ENCODE measurements at places on chromosomes 3 and 15.

DNA sequence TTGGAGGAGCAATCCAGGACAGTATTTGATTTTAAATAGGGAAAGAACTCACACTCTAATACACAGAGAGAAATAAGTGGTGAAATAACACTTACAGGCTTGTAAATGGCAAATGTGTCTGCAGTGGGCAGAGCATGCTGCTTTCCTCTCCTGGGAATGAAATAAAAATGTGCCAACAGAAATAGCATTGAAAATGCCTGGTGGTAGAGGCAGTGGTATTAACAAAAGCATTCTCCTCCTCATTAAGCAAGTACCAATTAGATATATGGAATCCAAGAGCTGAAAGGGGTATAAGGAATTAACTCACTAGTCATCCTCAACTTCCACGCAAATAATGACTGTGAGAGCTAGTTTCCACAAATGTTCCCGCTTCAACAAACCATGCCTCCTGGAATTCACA lies 364.1 kb upstream of the KCNMB2 start:
- no peak for DNase-seq

- DNase-seq, result no peak
These were observed 105.9 kb upstream of the HERC1 start for GRCh38 chr15:63939531-63940130.

- DNase-seq, result no peak
These were observed 751 bp upstream of the DCLK3 start for GRCh38 chr3:36765104-36765503.

- no peak for DNase-seq
These were observed 8.5 kb downstream of the VEPH1 start for GRCh38 chr3:157494581-157495281.

- no peak for DNase-seq
These were observed 110.0 kb upstream of the MELTF start for GRCh38 chr3:197139586-197139985.

GRCh38 chr3:82342521-82342920 lies 581.1 kb upstream of the GBE1 start:
- no peak for DNase-seq

DNA sequence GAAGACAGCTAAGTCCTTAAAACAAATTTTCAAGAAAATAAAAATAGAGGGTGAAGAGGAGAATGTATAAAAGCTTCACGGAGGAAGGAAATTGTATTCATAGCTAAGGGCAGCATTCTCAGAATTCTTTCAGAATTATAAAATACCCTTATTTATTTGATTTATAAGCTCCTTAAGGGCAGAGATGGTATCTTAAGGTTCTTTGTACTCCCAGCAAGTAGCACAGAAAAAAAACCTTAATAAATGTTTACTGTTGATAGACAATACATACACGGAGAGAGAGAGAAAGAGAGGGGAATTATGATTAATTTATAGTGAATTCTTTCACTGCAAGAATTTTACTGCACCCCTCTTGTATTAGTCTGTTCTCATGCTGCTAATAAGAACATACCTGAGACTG lies 375.6 kb upstream of the CCDC54 start:
- DNase-seq, result no peak

DNA sequence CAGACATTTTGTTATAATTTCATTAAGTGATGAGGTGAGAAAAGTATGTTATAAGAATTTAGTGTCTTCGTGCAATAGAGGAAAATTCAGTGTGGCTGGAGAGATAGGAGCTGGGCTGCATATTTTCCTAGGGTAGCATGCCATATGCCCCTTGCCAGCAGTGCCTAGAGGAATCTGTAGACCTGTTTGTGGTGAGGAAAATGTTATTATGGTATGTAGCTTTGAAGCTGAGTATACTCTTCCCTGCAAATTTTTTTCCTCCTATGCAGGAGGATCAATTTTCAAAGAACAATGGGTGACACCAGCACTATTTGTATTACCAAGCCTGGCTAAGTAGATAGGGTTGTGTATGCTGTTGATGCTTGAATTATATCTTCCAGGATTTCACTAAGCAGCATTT lies 200.6 kb downstream of the EDEM1 start:
- DNase-seq, result no peak

GRCh38 chr3:107981471-107982111 lies 109.2 kb downstream of the CD47 start:
- no peak for DNase-seq

DNA sequence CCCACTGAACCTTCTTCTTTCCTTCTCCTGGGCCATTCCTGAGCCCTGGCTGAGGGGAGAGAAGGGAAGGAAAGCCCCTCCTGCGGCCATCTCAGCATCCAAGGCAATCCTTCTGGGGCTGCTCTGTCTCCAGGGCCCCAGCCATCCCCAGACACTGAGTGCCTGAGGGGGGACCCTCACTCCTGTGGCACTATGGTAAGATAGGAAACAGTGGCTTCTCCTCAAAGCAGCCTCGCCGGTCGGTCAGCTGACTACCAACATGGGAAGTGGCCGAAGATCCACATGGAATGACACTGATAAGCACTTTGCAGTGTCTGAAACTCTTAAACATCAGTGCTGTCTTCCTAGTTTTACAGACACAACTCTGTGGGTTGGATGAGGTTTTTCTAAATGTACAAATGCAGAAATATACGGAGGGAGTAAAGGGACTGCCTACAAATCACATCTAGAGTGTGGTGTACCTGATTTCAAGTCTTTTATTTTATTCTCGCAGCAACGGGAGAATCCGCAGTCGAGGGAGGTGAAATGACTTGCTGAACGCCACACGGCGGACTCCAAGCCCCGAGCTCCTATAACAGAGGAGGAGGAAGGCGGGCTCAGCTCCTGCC lies 973 bp upstream of the ITPKA start:
- no peak for DNase-seq

- DNase-seq, result no peak
These were observed 3.7 kb upstream of the LSG1 start for GRCh38 chr3:194675680-194676079.

DNA sequence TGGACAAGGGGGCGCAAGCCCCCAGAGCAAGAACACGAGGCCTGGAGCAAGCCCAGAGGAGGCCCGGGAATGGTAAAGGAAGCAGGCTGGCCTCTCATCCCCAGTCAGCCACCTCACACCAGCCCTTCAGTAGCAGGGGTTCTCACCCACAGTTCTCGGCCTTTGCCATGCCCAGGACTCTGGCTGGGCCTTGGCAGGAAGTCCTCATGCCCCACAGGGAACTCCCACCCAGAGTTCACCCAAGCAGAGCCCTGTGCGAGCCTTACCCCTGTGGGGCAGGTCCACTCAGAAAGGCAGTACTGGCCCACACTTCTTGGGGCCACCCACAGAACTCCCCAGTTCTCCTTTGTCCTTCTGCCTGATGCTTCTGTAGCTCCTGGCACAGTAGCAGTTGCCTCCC lies 30.3 kb downstream of the CYP11A1 start:
- DNase-seq, result no peak

- DNase-seq, result peak; percentile 12
These were observed 83.9 kb downstream of the CHSY1 start for GRCh38 chr15:101167753-101168462.

- peak; percentile 40 for DNase-seq
These were observed 3.7 kb downstream of the MDFIC2 start for GRCh38 chr3:70308760-70309159.

GRCh38 chr3:72033666-72034428 lies 248.9 kb upstream of the PROK2 start:
- DNase-seq, result no peak

- DNase-seq, result no peak
These were observed 25.5 kb upstream of the ZNF710 start for GRCh38 chr15:89975482-89976245.

GRCh38 chr3:172112734-172113120 lies 73.3 kb downstream of the FNDC3B start:
- DNase-seq, result no peak

- no peak for DNase-seq
These were observed 15.2 kb upstream of the LMCD1 start for GRCh38 chr3:8486434-8486833.

DNA sequence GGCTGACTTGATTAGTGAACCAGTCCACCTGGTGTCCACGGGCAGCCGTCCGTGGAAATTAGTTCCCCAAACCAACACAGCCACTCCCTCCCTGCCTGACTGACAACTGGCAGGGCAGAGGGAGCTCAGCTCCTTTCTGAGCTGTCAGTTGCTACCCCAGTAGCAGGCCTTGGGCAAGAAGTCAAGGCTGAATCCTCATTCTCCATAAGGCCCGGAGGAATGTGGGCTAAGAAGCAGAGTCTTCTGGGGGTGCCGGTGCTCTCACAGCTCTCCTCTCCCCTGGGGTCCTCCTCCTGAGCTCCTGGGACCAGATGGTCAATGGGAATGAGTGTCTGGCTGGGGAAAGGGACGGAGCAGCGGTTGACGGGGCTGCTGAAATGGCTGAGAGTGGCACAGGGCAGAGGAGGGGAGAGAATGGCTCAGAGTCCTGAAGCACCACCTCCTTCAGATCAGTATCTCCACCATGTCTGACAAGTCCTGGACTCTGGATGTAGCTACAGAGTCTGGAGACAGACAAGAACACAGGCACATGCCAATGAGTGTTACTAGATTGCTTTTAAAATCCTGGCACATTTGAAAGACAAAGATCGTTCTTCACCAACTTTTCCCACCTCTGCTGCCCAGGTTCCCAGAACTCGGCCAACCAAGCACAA lies 16.9 kb downstream of the AMOTL2 start:
- no peak for DNase-seq

- no peak for DNase-seq
These were observed 186.7 kb downstream of the APBA2 start for GRCh38 chr15:29072444-29072843.

GRCh38 chr3:10771486-10772270 lies 44.4 kb upstream of the SLC6A11 start:
- no peak for DNase-seq

DNA sequence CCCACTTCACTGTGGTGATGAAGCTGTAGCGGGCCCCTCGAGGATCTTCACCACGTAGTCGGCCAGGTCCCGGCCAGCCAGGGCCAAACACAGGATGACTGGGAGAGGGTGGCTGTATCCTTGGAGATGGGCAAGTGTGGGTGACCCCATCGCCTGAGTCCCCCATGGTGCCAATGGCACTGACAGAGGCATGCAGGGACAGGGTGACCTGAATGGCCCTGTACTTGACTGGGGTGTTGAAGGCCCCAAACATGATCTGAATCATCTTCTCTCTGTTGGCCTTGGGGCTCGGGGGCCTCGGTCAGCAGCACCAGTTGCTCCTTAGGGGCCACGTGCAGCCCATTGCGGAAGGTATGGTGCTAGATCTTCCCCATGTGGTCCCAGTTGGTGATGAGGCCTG lies 17.1 kb upstream of the AP3B2 start:
- DNase-seq, result no peak

GRCh38 chr3:57530071-57530608 lies 14.0 kb downstream of the DNAH12 start:
- DNase-seq, result no peak

DNA sequence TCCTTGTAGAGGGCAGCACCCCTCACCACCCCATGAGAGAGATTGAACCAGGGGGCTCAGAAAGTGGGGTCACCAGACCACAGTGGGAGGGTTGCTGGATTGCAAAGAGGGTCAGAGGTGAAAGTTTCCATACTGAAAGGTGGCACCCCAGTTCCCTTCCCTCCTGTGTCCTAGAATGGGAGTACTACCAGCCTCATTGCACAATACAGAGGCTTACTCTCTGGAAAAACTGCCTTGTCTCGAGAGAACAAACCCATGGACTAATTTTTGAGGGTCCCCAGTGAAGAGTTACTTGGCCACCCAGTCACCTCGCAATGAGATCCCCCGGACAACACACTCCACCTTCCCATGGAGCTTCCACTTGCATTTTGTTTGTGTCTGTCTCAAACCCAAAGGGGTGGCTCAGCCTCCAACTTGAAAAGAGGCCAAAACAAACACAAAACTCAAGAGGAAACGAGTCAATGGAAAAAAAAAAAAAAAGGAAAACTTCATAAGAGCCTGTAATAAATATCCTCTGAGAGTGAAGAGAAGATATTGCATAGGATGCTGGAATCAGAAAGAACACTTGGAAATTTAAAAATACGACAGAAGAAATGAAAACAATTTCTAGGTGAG lies 18.6 kb downstream of the MESP2 start:
- no peak for DNase-seq

DNA sequence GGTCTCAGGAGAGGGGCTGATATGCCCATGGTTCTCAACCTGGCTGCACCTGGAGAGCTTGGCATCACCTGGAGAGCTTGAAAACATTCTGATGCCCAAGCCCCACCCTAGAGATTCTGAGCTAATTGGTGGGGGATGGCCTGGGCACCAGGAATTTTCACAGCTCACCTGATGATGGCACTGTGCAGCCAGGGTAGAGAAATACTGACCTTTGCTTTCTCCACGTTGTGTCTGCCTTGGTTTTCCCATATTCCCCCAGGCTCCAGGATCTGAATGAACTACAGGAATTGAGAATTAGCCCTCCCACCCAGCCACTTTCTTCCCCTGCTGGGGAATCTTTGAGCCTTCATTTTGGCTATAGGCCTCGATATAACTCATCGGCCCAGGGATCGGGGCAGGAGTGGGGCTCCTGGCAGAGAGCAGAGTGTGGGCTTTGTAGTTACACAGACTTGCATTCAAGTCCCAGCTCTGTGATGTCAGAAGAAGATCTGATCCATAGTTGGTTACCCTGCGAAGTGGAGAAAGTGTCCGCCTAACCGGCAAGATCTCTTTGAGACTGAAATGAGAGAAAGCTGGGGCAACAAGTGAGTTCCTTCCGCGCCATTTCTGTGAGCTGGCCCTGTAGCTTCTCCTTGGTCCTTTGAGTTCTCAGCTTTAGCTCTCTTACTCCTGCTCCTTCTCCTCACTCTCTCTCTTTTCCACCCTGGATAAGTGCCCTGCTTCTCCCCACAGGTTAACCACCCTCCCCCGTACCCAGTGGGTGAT lies 33.1 kb upstream of the UBE2Q2 start:
- peak; percentile 65 for DNase-seq
